ENCODE measurements at places on chromosomes 5 and 9. TPM values are rescaled to one million over a fixed set of nuclear protein-coding genes. Genes with fewer than 3 reads are reported as not detected.

Gene UNC5A
- total RNA-seq, result 0.62 TPM

Gene COL23A1
- 4.3 TPM for total RNA-seq

Gene OTULINL
- 4.2 TPM for total RNA-seq

Gene KIF27
- total RNA-seq, result 6.3 TPM

Gene POLK
- 35.0 TPM for total RNA-seq

Gene TSLP
- 0.09 TPM for total RNA-seq

Gene REXO4
- 26.2 TPM for total RNA-seq

Gene TRPM3
- total RNA-seq, result 0.49 TPM

Gene FCN2
- total RNA-seq, result 0.18 TPM

Gene HK3
- total RNA-seq, result 0.75 TPM

Gene CCDC180
- 7.4 TPM for total RNA-seq

Gene CARD9
- 1.2 TPM for total RNA-seq

Gene PFN3
- total RNA-seq, result not detected

Gene LECT2
- not detected for total RNA-seq

Gene PTGR1
- total RNA-seq, result 39.4 TPM

Gene LOX
- total RNA-seq, result 51.9 TPM

Gene IL33
- 27.4 TPM for total RNA-seq

Gene CDKN2AIPNL
- total RNA-seq, result 32.1 TPM

Gene BTNL9
- total RNA-seq, result 5.3 TPM

Gene PPIC
- 24.3 TPM for total RNA-seq

Gene SLC27A6
- total RNA-seq, result 1.0 TPM

Gene AGXT2
- total RNA-seq, result 0.04 TPM

Gene MYMK
- total RNA-seq, result 23.0 TPM

Gene SH3TC2
- 2.3 TPM for total RNA-seq

Gene HAPLN1
- 0.31 TPM for total RNA-seq

Gene OR1Q1
- not detected for total RNA-seq

Gene SLC6A18
- not detected for total RNA-seq

Gene C5orf58
- total RNA-seq, result not detected

Gene GPRIN1
- total RNA-seq, result 0.49 TPM

Gene FOXD4L3
- total RNA-seq, result not detected

Gene HEMGN
- 6.7 TPM for total RNA-seq

Gene PSAT1
- 25.3 TPM for total RNA-seq

Gene NOXA1
- 2.0 TPM for total RNA-seq

Gene SLC6A7
- total RNA-seq, result 0.35 TPM

Gene FAM221B
- not detected for total RNA-seq

Gene LHX6
- 3.7 TPM for total RNA-seq

Gene SVEP1
- total RNA-seq, result 28.5 TPM

Gene PALM2AKAP2
- total RNA-seq, result 25.9 TPM

Gene ZNF883
- 4.6 TPM for total RNA-seq

Data from muscle of leg (tissue), 16 donors.